ENCODE measurements at places on chromosomes 5 and 9.

DNA sequence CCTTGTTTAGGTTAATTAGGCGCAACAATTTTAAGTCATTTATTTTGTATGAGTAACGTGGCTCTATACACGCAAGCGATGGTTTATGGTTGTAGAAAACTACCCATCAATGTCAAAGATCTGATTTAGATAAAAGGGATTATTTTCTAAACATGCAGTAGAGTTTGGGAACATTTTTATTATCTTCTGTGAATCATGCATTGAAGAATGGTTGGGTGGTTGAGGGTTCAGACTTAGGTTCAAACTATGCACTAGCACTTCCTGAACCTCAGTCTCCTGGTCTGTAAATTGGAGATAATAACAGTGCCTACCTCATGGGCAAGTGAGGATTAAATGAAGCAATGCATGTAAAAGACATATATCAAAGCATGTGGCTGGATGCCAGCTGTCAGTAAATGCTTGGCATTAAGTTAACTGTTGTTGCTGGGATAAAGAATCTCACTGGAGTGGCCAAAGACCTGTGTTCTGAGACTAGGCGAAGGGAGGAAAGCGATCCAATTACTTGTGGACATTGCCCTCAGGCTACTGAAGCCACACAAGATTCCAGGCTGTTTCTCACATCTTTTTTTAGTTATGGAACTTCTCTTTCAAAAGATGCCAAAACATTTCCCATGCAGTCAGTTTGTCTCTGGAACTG, 1.1 kb upstream of the OTULINL start:
- no peak for DNase-seq

GRCh38 chr9:14565352-14566016, 127.7 kb downstream of the ZDHHC21 start:
- DNase-seq: no peak

DNA sequence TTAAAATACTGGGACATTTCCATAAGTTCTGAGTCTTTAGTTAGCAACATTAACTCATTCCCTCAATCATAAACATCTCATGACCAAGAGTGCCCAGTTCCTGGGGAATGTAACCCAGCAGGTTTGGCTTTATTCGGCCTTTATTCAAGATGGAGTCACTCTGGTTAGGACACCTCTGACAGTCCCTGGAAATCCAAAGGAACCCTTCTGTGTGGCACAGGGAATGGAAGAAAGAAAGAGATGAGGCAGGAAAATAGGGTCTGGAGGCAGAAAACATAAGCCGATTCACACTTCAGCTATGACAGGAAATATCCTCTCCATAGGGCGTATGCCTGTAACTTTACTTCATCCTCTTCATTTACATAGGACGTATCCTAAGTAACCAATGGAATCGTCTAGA, 53.5 kb downstream of the FXN start:
- no peak for DNase-seq

- DNase-seq: no peak
These were observed 28.2 kb downstream of the NMUR2 start for GRCh38 chr5:152376886-152377285.

DNA sequence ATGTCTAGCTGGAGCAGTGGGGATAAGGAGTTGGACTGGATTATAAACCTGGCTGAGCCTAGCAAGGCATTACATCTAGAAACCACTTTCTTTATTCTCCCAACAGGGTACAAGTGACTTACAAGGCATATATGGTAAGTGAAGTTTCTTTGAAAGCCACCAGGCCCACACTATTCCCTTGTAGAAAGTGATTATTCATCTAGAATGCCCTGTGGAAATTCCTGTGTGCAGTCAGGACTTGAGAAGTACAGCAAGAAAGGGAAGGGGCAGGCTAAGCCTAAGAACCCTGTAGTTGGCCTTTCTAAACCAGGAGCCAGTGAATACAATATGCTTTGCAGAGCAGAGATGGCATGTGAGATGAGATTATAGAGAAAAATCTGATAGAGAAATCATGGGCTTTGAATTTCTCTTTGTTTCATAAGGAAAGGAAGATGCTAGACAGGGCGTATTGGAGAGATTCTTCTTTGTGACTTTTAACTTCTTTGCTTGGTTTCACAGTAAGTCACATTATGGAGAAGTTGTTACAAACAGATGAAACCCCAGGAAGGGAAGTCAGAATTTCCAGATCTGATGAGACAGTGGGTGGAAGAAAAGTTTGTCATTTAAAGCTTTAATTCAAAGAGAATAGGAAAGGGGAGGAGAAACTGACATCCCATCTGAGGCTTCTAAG, 321.7 kb downstream of the NDUFS4 start:
- no peak for DNase-seq

DNA sequence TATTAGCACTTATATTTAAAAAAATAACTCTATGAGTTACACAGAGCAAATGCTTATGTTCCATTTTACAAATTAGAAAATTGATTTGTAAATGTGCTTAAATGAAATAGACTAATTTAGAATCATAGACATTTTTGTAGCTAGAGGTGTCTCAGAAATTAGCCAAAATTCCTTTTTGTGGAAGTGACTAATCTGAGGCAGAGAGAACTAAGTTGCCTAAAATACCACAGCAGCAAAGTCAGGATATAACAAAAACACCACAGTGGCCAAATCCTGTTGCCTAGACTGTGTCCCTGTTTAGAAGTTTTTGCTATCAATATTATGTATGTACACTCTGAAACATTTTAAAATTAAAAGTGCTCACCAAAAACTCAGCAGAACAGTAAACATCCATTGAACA, 18.7 kb downstream of the ADAMTSL1 start:
- no peak for DNase-seq

GRCh38 chr5:74027732-74028338, 401.8 kb downstream of the ARHGEF28 start:
- no peak for DNase-seq
